ENCODE measurements at places on chromosomes 13 and 19. TPM values are rescaled to one million over a fixed set of nuclear protein-coding genes. Genes with fewer than 3 reads are reported as not detected.

DNA sequence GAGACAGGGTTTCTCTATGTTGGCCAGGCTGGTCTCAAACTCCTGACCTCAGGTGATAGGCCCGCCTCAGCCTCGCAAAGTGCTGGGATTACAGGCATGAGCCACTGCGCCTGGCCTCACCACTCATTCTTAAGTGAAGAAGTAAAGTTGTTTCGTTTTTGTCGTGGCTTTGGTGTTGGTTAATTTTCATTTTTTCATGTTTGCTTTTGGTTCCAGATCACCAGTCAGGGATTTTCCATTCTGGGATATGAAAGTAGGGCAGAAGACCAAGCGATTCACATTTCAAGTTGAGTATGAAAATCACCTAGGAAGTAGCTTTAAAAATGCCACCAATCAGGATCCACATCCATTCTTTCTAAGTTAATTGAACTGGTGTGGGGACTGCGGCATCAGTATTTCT lies 289.9 kb downstream of the DIAPH3 start:
- no peak for DNase-seq

Gene SLC1A6
- 0.50 TPM for polyA plus RNA-seq

Gene TMEM86B
- polyA plus RNA-seq: 4.6 TPM

Gene ZNF264
- polyA plus RNA-seq: 25.1 TPM

- DNase-seq: no peak
These were observed 3.7 kb downstream of the ITM2B start for GRCh38 chr13:48236528-48237353.

Gene ZNF681
- polyA plus RNA-seq: 4.9 TPM

- DNase-seq: no peak
These were observed 27.4 kb upstream of the ZNF83 start for GRCh38 chr19:52665529-52665928.

DNA sequence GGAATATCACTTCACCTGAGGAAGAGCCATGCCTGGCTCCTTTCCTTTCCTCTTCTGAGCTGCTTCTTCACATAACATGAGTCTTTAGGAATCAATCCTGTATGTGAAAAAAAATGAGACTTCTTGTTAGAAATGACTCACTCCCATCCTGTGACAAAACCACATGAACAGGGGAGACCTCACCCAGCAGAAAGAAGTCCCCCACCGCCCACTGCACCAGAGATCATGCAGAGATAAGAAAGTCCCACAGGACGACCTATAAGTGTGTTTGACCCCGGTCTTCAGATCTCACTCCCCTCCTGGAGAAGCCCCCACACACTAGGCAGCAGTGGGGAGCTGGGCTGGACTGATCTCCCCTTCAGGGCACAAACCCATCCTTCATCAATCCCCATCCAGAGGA lies 7.8 kb downstream of the ZNF600 start:
- no peak for DNase-seq

Gene CAPN12
- polyA plus RNA-seq: 14.0 TPM

Gene ZNF284
- polyA plus RNA-seq: 6.0 TPM

GRCh38 chr13:79998381-79998880 lies 342.5 kb downstream of the SPRY2 start:
- DNase-seq: no peak

- DNase-seq: no peak
These were observed 33.6 kb upstream of the UBL3 start for GRCh38 chr13:29883941-29884518.

DNA sequence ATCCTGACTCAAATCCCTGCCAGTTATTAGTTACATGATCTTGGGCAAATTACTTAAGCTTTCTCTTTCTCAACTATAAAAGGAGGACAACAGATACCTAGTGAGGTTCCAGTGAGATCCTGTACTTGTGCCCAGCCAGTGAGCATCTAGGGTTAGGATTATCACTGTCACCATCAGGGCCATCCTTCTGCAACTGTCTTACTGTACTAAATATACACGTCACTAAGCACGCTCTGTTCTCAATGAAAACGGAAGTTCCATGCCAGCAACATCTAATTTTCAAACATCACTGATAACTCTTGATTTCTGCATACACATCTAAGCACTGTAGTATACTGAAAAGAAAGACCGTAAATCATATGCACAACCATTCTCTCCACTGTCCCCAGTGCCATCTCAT lies 70.0 kb downstream of the FOXO1 start:
- no peak for DNase-seq

DNA sequence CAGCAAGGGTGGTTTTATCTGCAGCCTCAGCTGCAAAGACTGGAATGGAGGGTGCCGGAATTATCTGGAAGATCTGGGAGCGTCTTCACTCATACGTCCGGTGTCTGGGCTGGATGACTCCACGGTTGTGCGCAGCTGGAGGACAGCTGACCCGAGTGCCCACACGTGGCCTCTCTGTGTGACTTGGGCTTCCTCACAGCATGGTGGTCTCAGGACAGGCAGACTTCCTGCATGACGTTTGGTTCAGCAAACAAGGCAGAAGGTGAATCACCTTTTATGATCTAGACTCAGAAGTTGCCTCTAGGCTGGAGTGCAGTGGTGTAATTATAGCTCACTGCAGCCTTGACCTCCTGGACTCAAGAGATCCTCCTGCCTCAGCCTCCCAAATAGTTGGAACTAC lies 33.2 kb downstream of the CACNG6 start:
- no peak for DNase-seq

DNA sequence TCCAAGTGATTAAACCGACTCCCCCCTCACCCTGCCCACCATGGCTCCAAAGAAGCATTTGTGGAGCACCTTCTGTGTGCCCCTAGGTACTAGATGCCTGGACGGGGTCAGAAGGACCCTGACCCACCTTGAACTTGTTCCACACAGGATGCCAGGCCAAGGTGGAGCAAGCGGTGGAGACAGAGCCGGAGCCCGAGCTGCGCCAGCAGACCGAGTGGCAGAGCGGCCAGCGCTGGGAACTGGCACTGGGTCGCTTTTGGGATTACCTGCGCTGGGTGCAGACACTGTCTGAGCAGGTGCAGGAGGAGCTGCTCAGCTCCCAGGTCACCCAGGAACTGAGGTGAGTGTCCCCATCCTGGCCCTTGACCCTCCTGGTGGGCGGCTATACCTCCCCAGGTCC lies 2.0 kb downstream of the APOE start:
- DNase-seq: no peak

DNA sequence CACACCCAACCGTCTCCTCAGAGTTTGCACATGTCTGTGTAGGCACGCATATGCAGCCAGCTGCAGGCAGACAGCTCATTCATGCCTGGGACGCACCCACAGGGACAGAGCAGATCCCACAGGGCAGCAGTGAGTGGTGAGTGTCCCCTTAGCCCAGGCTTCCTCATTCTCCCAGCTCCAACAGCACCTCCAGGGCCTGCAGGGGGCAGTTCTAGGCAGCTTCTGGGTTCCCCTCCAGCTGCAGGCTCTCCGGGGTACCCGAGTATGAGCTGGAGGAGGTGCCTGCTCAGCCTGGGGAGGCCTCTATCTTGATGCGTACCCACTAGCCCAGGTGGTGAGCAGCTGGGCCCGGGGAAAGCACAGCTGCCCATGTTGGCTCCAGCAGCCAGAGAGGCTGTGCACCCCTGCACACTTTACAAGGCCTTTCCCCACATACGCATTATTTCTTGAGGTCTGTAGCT lies 1.3 kb upstream of the SHANK1 start:
- DNase-seq: no peak

GRCh38 chr13:33213024-33213768 lies 72.4 kb downstream of the STARD13 start:
- DNase-seq: no peak

Data from renal pelvis (tissue), 12 donors.